ENCODE measurements at places on chromosomes 2 and 18. TPM values are rescaled to one million over a fixed set of nuclear protein-coding genes. Genes with fewer than 3 reads are reported as not detected.

TRIM43 gene
- not detected for total RNA-seq

DNA sequence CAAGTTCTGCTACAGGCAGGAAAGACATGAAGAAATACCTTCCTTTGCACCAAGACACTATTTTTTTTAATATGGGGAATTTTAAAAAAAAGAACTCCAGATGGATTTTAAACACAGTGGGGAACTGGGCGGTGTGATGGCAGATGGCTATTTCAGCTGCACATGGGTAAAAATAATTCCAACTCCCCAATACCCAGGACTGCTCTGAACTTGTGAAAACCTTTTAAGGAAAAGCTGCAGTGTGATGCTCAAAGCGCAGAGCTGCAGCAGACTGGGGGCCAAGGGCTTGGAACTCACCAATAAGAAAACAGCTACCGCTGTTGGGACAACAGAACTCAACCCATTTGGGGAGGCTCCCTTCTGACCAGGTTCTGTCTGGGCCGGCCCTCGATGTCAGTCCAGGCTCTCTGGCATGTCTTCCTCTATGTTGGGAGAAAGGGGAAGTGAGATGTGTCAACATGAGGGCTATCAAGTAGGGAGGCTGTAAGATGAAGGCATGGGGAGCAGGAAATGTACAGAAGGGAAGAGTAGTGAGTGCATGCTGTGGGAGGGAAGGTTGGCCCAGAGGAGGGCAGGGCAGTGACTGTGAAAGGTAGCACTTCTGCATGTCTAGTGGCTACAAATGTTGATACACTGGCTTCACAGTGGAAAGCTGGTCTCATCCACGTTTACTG is 64.0 kb upstream of the SLC14A2 start:
- no peak for DNase-seq

DNA sequence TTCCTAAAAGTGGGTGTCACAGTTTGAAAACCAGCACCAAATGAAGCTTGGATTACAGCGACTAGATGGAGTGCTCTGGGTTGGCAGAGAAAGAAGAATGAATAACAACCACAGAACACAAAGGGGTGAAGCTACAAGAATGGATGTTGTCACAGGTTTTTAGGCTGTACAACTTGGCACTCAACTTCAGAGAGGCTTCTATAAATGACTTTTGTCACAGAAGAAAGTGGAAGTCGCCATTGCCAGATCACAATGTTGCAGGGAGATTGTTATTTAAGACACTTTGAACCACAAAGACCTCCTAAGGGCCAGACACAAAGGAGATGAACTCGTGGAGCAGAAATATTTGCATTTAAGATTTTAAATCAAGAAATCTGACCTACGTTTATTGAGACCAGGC is 354.2 kb downstream of the CDH7 start:
- no peak for DNase-seq

UGT1A8 gene
- total RNA-seq, result not detected

GRCh38 chr2:174729797-174730697 is 34.2 kb downstream of the CHRNA1 start:
- DNase-seq, result peak; percentile 28

SANBR gene
- total RNA-seq, result 23.8 TPM

TDRD15 gene
- total RNA-seq, result not detected

DNA sequence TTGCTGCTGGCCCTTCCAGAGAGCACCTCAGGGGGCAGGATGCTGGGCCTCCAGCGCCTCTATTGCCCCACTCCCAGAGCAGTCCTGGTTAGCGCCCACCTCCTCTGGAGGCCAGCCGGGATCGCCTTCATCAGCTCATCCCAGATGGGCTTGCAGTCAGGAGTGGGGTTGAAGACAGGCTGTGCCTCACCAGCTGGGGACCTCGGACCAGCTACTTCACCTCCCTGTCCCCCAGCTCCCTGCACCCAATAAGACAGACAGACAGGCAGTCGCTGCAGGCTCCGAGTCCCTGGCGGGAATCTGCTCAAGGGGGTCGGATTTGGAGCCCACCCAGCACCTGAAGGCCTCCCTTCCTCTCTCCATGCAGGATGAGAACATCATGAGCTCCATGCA is 18.9 kb upstream of the FAHD2A start:
- no peak for DNase-seq

DNA sequence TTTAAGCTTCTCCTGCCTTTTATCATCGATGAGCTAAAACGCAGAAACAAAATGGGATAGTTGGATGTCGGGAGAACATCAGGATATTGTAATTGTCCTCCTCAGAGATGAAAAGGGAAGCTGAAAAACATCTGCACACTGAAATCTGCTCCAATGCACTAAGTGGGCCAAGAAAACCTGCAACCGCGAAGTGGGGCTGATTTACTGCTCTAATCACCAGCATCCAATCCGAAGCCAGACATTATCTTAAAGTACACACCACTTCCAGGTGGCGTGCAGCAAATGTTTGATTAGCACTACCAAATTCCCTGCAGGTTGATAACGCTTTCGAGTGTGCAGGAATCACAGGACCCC is 230.3 kb upstream of the SLC14A2 start:
- DNase-seq, result no peak

- DNase-seq, result no peak
Measured at GRCh38 chr2:42183775-42184174, 14.6 kb downstream of the EML4 start.

- DNase-seq, result no peak
Measured at GRCh38 chr2:241035818-241036396, 37.5 kb downstream of the SNED1 start.

ATG16L1 gene
- total RNA-seq, result 30.2 TPM

LRRTM4 gene
- total RNA-seq, result not detected

GRCh38 chr2:8197101-8197500 is 484.8 kb upstream of the ID2 start:
- no peak for DNase-seq

GRCh38 chr18:80126797-80127196 is 17.7 kb downstream of the ADNP2 start:
- DNase-seq, result no peak

DNA sequence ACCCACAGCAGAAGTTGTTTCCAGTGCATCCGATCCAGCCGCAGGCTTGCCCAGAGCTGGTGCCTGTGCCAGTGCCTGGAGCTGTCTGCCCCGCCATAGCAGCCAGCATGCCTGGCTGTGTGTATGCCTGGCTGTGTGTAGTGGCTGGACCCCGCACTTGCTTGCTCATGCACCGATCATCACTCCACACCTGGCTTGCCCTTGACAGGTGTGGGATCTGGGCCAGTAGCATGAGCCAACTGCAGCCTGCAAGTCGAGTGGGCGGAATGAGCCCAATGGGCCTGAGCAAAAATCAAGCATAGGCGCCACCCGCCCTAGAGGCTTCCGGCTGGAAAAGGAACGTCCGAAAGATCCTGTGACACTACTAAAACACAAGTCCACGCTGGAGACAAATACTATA is 74.5 kb downstream of the EPB41L3 start:
- no peak for DNase-seq

TSGA10 gene
- total RNA-seq, result 2.7 TPM

DNA sequence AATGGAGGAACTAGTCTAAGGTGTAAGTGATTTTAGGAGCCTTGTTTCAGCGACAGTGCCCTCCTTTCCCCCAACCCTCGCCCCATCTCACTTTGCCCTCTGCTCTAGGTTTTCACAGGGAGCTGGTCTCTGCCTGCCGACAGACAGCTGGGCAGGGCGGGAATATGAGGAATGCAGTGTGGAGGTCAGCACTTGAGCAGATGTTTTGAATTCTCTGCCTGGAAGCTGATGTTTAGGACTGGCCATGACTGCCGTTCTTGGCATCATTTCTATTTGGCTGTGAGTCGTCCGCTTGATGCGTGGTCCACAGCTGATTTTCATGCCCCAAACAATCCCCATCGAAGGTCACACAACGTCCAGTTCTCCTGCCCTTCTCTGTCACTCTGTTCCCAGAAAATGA is 55.1 kb upstream of the SIX3 start:
- no peak for DNase-seq

- peak; percentile 30 for DNase-seq
Measured at GRCh38 chr2:192196421-192197194, 1.9 kb upstream of the TMEFF2 start.

MYOM1 gene
- not detected for total RNA-seq

KLHL30 gene
- total RNA-seq, result not detected

DNA sequence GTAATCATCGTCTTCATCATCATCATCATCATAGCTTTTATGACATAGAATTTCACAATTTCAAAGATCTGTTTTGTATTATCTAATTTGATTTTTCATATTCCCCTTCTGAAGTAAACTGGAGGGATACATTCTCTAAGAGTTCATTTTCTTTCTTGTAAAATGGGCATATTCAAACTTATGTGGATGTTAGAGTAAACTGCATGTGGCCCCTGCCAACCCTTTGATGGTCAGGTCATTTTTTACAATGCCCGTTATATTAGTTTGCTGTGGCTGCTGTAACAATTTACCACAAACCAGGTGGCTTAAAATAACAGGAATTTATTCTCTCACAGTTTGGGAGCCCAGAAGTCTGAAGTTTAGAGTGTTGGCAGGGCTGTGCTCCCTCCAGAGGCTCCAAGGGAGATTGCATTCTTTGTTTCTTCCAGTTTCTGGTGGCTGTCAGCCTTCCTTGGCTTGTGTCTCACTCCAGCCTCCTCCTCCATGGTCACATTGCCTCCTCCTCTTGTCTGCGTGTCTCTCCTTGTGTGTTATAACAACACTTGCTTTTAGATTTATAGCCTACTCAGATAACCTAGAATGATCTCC is 127.5 kb upstream of the MMADHC start:
- DNase-seq, result peak; percentile 63

- DNase-seq, result no peak
Measured at GRCh38 chr2:12704378-12704777, 12.4 kb upstream of the TRIB2 start.

- DNase-seq, result no peak
Measured at GRCh38 chr18:54875063-54875462, 46.8 kb downstream of the RAB27B start.

- DNase-seq, result no peak
Measured at GRCh38 chr18:31438402-31438801, 9.1 kb upstream of the DSG3 start.

DNA sequence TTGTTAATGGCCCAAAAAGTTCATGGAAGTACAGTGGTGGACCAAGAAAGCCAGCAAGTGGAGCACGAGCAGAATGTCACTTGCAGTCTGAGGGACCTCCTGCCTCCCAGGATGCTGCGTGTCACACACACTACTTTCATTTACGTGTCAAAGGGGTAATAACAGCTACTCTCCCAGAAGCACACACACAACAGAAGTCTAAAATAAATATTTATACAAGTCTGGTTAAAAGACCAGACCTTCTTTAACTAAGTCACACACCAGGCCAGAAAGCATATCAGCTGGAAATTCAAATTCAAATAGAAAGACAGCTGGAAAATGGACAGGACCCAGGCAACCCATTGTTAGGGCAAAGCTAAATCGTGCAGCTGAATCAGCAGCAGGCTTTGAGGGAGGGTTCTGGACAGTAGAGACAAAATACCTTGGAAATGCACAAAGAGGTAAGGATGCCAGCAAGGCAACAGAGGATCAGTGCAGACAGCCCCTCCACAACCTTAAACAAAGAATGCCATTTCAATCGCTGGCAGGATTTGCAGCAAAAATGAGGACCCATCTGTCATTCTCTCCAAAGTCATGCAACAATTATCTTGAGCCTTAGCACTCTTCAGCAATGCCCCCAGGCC is 160.5 kb downstream of the TMEM163 start:
- DNase-seq, result no peak

DNA sequence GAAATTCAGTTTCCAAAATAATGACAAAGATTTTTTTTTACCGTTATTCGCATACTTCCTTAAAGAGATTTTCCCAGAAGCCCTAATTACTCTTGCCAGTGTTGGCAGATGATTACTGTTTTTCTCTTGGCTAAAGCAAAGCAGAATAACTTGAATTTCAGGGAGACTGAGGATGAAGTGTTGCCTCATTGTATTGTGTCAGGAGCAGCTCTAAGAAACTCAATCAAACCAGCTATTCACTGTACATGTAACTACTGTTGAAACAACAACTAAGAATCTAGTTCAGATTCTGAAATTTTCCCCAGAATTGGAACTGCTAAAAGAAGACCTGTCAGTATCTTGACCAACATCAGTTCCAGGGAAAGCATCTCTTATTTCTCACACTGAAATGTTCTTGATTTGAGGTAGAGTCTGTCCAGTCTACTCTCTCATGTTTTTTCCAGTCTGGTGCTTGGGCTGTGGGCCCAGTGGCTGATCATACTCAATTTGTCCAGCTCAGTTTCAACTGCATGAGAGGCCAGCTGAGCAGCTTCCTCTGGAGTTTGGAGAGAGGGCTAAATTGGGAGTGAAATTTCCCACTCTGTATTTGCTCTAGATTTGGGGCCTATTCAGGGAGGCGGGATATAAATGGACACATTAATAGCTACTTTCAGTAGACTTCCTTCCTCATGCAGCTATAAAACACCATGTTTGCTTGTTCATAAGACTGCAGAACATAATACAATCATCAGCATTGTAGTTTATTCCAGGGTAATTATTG is 78.5 kb downstream of the PPP1R1C start:
- no peak for DNase-seq

DCC gene
- not detected for total RNA-seq

DNA sequence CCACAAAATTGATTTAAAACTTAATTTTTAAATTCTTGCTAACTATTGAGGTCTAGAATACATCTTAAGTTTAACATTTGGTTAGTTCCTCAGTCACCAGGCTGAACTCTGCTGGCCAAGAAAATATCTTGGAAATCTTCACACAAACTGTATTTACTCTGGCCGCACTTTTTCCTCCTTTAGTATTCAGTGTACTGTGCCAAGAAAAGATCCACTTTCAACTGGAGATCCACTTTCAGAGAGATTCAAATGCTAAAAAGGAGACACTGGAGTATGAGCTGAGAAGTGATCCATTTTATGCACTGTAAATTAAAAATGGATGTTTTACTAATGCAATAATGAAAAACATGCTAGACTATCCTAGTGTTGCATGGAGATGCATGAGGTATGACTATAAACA is 98.1 kb downstream of the ANTXR1 start:
- no peak for DNase-seq

GRCh38 chr18:57210107-57210715 is 63.3 kb downstream of the BOD1L2 start:
- peak; percentile 65 for DNase-seq

TEKT4 gene
- total RNA-seq, result not detected

DNA sequence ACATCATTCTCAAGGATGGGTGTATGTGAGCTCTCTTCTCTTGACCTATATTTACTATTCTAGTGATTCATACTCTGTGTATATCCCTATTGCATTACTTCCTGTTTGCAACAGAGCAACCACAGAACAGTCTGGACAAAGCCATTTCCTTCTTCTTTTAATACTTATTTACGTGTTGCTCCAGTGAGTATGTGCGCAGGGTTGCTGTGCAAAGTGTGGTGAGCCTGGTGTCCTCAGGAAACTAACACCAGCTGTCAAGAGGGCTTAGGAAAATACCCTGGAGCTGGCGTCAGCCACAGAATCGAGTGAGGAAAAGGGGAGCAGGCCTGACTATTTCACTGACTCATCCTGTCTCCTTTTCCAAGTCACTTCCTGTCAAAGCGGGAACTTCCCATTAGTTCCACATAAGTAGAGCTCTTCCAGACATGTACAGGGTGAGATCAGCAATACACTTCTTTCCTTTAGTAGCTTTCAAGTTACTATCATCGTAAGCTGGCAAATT is 214.1 kb upstream of the COPS8 start:
- DNase-seq, result peak; percentile 96

GRCh38 chr2:232927793-232928550 is 57.9 kb downstream of the SNORC start:
- no peak for DNase-seq

Measured in endothelial cell of umbilical vein (primary cell).